ENCODE measurements at places on chromosomes 2 and 18.

GRCh38 chr2:207474863-207475485 is 54.8 kb upstream of the CREB1 start:
- peak; percentile 44 for DNase-seq

DNA sequence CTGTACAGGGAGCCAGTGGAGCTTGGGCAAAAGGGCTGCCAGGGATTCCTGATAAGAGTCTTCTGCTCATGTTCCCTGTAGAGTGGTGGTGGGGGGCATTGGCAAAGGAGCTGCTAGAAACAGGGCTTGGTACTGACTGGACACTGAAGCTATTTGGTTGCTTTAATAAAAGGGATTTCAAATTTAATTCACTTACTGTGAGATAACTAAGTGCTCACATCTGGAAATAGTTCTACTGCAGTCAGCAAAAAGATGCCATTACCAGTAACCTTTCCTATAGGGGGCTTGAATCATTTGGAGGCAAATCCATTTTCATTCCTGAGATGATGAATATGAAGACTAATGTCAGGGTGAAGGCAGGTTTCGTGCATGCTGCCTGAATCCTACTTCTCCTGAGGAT is 94.3 kb upstream of the DOCK10 start:
- peak; percentile 27 for DNase-seq

- no peak for DNase-seq
These were observed 847 bp downstream of the SERPINE2 start for GRCh38 chr2:224038049-224038829.

- no peak for DNase-seq
These were observed 220.8 kb downstream of the CDH2 start for GRCh38 chr18:27956001-27956640.

- peak; percentile 26 for DNase-seq
These were observed 233.7 kb downstream of the METTL4 start for GRCh38 chr18:2337552-2338141.

DNA sequence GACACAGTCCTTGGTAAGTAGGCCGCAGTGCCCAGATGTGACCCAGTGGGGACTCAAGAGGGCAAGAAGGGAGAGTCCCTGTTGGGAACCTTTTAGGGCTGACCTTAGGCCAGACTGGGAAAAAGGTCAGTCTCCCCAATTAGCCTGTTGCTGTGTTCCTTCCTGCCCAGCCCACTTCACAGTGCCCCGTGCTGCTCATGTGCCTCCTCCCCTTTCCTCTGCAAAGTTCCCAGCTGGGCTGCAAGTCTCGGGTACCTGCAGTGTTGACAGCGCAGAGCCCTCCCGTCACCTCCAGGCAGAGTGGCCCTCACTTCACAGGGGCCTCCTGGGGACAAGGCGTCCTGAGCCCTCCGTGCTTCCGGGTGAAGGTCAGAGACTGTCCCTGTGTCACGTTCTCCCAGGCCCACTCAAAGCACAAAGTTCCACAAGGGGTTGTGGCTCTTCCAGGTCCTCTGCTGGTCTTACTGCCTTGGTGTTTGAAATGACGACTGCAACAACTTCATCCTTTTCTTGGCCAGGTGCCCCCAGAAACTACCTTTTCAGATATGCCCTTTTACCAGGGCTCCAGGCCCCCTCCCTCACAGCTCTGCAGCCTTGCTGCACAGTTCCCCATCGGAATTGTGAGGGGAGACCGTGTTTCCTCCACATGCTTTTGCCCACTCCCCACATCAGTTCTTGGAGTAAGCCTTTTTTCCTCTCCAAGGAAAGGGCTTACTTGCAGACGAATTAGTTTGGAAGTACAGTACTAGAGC is 225.8 kb downstream of the ALPK2 start:
- no peak for DNase-seq

GRCh38 chr2:18701981-18702380 is 112.6 kb upstream of the NT5C1B start:
- DNase-seq = no peak

GRCh38 chr2:147632198-147632597 is 212.6 kb upstream of the ACVR2A start:
- DNase-seq = no peak

- DNase-seq = no peak
These were observed 149.9 kb downstream of the RBM43 start for GRCh38 chr2:151111599-151112278.

GRCh38 chr2:214380681-214381080 is 30.2 kb upstream of the VWC2L start:
- DNase-seq = no peak

DNA sequence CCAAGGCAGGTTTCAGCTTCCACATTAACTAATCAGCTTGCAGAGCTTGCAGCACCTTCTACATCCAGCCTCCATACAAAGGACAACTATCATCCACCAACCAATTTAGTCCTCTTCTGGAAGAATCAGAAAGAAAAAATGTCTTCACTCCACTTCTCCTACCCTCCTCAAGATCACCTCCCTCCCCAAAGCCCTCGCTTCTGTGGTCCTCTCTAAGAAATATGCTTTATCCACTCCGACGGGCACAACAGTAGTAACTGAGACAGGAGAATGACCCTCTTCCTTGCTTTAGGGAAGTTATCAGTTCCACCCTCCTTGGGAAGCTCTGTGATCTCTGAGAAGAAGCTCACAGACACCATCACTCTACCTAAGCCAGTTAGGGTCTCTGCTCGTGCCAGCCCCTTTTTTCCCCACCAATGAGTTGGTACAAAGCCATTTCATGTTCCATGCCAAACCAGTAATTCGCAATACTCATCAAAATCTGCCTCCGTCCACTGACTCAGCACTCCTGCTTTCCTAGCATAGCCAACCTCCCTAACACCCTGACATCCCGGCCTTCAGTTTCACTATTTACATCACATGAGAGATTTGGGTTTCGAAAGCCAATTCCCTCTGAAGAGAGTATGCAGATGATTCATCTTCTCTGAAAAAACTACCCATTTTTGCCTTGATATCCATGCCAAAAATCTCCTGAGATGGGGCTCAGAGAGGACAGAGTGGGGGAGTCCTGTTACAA is 114.1 kb upstream of the PKDCC start:
- no peak for DNase-seq

GRCh38 chr2:6639929-6640620 is 225.6 kb downstream of the CMPK2 start:
- no peak for DNase-seq

GRCh38 chr2:85770786-85771409 is 17.1 kb downstream of the ATOH8 start:
- DNase-seq = no peak
